ENCODE measurements at places on chromosomes 12 and 14. TPM values are rescaled to one million over a fixed set of nuclear protein-coding genes. Genes with fewer than 3 reads are reported as not detected.

The MIP gene
- total RNA-seq: not detected

The LRTM2 gene
- not detected for total RNA-seq

The PPP4R4 gene
- 9.5 TPM for total RNA-seq

The DTX1 gene
- 2.6 TPM for total RNA-seq

The LRP1-AS gene
- not detected for total RNA-seq

The IQSEC3 gene
- total RNA-seq: 2.6 TPM

The LRFN5 gene
- 5.3 TPM for total RNA-seq

The ACYP1 gene
- 14.3 TPM for total RNA-seq

The NKX2-8 gene
- 35.6 TPM for total RNA-seq

The FAIM2 gene
- 2.8 TPM for total RNA-seq

The GZMH gene
- not detected for total RNA-seq

The GPX2 gene
- 18.9 TPM for total RNA-seq

The MYF6 gene
- total RNA-seq: not detected

The RNU4-1 gene
- total RNA-seq: under 0.01 TPM

The RASSF9 gene
- total RNA-seq: 3.5 TPM

The KRT85 gene
- total RNA-seq: not detected

The CFAP73 gene
- total RNA-seq: 0.57 TPM

GRCh38 chr12:75725521-75726111 is 214.2 kb upstream of the KRR1 start:
- DNase-seq: no peak

- DNase-seq: no peak
These were observed 41.5 kb upstream of the DAAM1 start for GRCh38 chr14:59147007-59147406.

DNA sequence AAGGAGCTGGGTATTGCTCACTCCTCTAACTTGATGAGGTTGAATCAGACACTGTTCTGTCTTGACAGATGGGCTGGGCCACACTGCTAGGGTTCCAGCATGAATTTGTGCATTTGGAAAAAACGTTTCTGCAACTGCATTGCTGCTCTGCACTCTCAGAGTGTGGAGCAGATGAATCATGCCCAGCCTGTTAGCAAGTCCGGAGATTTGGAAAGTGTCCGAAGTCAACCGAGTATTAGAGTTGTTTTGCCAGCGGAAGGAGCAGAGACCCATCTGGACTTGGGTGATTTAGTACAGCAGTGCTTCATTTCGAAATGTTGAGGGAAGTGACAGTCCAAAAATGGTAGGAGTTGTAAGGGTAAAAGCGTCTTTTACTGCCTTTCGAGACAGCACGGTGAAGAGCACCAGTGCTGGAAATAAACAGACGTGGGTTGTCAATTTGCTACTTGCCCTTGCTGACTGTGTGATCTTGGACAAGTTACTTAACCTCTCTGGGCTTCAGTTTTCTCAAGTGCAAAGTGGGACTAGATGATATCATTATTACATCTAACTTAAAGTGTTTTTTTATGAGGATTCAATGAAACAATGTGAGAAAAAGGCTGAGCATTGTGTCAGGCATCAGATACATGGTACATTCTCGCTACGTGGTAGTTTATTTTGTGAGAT is 139.5 kb downstream of the CHST11 start:
- no peak for DNase-seq

GRCh38 chr12:71125949-71126348 is 31.9 kb downstream of the TSPAN8 start:
- no peak for DNase-seq

- DNase-seq: no peak
These were observed 36.2 kb downstream of the BCL11B start for GRCh38 chr14:99235582-99236320.

- no peak for DNase-seq
These were observed 10.7 kb downstream of the CIPC start for GRCh38 chr14:77108753-77109152.

GRCh38 chr14:70838076-70838475 is 28.8 kb upstream of the MAP3K9 start:
- no peak for DNase-seq

- no peak for DNase-seq
These were observed 7.4 kb downstream of the WNT1 start for GRCh38 chr12:48985475-48985897.

GRCh38 chr12:75505706-75506312 is 5.6 kb downstream of the KRR1 start:
- DNase-seq: no peak

DNA sequence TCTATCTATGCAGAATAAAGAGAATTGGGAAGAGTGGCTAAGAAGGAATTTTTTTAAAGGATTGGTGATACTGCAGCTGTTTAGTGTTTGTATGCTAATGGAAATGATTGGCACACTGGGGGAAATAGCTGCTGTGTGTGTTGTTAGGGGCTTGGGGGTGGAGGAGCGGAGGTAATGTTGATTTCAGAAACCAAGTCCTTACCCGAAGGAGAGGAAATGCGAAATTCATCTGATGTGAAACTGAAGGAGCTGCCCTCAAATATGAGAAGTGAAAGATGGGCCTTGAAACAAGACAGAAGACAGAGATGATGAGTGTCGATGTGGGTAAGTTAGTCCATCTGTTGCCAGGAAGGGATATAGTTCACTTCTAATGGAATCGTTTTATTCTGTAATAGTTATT is 21.2 kb upstream of the RNASE12 start:
- no peak for DNase-seq

DNA sequence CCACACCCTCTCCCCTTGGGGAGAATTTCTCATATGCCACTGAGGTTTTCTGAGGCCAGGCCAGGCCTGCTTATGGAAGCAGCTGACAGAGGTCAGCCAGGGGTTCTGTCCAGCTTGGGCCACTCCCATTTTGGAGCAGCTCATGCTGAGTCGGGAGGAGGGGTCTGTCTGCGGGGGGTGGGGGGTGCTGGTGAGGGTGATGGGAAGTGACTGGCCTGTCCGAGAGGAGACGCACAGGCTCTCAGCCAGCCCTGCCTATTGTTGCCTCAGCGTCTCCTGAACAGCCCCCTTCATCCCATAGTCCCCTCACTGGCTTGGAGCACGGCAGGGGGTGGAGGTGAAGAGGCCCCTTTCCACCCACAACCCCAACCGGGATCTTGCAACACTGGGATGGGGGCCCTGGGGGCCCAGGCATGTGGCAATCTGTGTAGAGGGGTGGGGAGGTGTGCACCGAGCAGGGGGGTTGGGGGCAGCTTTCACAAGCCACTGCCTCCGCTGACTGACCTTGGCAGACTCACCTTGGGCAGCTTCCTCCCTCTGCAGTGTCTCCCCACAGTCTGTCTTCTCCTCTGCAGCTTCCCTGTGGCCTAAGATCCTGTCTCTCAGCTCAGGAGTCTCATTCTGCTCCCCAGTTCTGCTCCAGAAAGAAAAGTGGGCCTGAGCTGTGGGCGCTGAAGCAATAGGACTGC is 5.5 kb downstream of the CEBPE start:
- no peak for DNase-seq

GRCh38 chr12:71870416-71870815 is 30.9 kb downstream of the TBC1D15 start:
- no peak for DNase-seq

GRCh38 chr12:76595056-76595455 is 35.5 kb upstream of the OSBPL8 start:
- DNase-seq: no peak

DNA sequence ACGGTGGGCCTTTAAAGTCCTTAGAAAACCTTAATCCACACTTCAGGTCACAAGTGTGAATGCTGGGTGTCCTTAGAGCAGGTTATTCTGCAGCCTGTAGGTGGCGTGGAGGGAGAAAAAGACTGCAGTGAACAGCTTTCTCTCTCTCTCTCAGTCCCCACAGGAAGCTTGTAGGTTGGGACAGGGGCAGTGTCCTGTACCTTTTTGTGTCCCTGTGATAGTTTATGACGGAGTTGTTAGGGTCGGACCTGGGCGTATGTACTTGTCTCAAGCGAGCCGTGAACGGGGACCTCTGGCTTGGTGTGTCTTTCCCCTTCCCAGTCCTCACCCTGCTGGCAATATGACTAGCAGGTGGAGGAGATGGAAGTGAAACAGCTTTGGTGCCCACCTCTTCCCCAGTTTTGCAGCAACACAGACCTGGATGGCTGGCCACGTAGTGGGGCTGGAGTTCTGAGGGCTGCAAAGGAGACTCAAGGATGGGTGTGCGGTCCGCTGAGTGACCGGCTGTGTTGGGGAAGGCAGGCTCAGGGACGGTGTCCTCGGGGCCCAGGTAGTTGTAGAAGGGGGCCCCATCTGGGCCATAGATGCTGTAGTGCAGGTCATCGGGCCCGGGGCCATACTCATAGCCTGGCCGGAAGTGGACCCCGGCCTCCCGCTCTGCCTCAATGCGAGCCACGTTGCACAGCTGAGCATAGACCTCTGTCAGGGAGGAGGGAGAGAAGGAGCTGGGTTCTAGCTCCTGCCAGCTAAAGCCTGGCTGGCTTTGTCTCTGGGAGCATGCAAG is 8.9 kb downstream of the ISCA2 start:
- DNase-seq: no peak

- no peak for DNase-seq
These were observed 146.4 kb upstream of the ARID2 start for GRCh38 chr12:45582986-45583659.

DNA sequence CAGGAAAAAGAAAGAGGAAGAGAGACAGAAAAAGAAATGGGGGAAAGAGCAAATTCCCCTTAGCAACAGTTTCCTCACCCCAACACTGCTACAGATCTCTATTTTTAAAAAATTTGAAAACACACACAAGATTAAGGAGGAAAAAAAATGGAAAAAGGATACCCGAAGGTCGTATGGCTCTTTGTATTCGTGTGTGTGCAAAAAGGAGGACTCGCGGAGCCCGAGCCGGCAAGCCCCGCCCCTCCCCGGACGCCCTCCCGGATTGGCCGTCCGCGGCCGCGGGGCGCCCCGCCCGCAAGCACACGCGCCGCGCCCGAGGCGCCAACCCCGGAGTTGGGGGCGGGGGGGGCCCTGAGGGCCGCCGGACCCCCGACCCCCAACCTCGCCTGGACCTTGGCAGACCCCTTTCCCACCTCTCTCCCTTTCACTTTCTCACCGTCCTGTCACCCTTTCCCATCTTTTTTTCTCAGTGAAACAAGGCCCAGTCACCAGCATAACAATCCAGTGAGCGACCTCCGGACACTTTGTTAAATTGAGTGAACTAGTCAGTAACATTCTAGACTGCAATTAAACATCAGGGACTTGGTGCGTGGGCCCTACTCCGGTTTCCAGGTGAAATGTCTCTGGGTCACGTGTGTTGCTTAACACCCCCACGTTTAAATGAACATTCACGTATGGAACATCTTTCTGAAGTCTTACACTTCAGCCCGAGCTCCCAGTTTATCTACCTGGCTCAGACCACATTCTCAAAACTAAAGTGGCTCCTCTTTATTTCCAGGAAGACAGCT is at the start of gene C14orf93:
Gene C14orf93, minus strand, starts transcription at position 205 of the 788 bp plus-strand sequence. CDS start 11,120 bp downstream, outside the sequence.
- DNase-seq: peak; percentile 82

GRCh38 chr12:47615711-47616110 is 90.1 kb downstream of the RPAP3 start:
- no peak for DNase-seq

GRCh38 chr12:14923944-14924343 is 14.4 kb downstream of the ERP27 start:
- no peak for DNase-seq

DNA sequence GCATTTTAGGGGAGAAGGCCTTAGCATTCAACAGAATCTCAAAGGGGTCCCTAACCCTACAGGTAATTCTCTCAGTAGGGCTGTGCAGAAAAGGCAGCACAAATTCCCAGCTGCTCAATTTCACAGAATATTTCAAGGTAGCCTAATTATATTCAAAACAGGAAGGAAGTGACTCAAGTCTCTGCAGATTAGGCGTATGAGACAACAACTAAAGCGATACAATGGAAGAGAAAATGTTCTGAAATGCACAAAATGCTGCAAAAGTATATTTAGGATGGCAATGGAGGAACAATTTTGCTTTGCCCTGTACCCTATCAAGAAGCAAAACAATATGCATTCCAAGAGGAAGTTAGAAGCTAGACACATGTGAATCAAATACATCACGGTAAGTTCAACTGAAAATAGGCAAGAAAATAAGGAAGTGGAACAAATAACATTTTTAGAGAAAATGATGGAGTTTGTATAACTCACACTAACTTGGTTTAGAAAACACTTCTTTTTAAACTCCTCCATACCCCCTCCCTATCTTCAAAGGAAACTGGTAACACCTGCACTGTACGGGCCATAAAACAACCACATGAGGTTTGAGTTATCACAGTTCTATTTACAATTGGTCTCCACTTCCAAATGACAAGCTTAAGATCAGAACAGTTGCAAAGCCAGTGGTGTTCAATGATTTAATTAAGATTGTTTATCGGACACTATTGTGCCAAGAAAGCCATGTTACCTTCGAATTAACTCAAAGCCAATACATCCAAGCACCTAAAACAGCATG is 1.6 kb downstream of the GIT2 start:
- no peak for DNase-seq

DNA sequence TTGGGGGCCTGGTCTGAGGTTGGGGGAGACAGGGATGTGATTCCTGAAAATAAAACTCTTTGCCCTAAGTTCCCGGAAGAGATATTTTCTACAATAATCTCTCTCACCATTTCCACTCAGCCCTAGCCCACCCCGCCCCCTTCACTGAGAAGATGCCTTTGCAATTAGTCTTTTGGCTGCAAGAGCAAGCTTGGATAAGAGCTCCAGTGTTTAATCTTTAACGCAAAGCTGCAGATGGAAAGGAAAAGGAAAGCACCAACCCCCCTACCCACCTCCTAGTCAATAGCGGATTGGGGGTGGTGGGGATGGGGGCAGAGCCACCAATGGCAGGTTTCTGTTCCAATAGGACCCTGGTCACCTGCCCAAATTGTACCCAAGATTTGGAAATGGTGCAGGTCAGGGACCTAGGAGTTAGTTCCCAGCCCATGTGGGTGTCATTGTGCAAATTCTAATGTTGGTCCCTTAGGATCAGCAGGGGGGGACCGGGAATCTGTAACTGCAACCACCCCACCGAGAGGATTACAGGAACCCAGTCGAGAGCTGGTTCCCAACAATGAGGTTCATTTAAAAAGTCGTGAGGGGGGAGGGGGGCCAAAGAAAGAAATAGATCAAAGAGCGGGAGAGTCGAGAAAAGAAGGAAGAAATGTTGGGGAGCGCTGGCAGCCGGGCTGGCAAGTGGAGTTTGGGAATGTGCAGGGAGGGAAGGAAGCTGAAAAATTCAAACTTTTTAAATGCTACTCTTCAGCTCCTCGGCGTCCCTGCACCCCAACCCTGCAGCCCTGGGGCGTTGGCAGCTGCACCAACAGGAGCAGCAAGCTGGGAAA is 1.6 kb downstream of the ZFP36L1 start:
- no peak for DNase-seq

Measured in prostate gland (tissue), 2 donors.